ENCODE measurements at places on chromosomes 11 and 22. TPM values are rescaled to one million over a fixed set of nuclear protein-coding genes. Genes with fewer than 3 reads are reported as not detected.

- H3K36me3 ChIP-seq: no peaks in the 10 kb centered on the region
- peak; percentile 18 for DNase-seq
- H3K4me3 ChIP-seq: no peak overlapping the region
Observed at GRCh38 chr22:44442186-44442815, 55.7 kb downstream of the RTL6 start.

OR6A2 gene
- total RNA-seq: 0.33 TPM

DNA sequence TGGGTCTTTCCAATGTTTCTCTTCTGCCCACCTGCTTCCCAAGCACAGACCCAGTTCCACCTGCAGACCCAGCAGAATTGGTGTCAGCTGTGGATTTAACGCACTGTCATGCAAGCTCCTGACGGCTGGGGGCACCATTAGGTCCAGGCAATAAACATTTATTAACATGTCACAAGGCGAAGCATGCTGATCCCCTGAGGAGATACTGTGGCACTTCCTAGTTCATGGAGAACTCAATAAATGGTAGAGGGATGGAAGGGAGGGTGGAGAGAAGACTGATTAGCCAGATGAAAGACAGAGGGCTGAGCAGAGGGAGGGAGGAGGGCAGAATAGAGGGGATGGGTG lies 68.3 kb upstream of the TSPAN18 start:
- H3K36me3 ChIP-seq: peaks cover 1% of the 10 kb centered on the region
- H3K4me3 ChIP-seq: no peak overlapping the region
- H3K4me1 ChIP-seq: no peaks in the 10 kb centered on the region
- peak; percentile 51 for DNase-seq
- no peaks in the 10 kb centered on the region for H3K27me3 ChIP-seq

GGTLC2 gene
- total RNA-seq: not detected

DNA sequence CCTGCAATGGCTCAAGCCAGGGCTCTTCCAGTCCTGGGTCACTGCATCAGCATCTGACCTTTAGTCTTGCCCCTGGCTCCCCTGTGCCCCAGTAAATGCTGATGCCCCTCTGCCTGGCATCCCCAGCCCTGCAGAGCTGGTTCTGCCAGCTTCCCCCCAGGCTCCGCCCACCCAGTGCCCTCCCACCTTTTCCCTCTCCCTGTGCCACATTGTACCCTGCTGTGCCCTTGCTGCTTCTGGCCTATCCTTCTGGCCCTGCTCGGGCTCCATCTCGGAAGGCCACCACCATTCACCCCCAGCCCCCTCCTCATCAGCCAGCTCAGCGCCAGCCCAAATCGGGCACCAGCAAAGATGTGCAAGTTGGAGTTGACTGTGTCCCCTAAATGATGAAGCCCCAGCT lies 7.4 kb downstream of the CAPN5 start:
- peak; percentile 21 for DNase-seq
- no peaks in the 10 kb centered on the region for H3K36me3 ChIP-seq
- no peaks in the 10 kb centered on the region for H3K4me1 ChIP-seq
- H3K27ac ChIP-seq: no peak overlapping the region
- no peaks in the 10 kb centered on the region for H3K27me3 ChIP-seq

THAP7 gene
- 24.6 TPM for total RNA-seq

TMEM151A gene
- 1.2 TPM for total RNA-seq

GRCh38 chr22:48694296-48694883 lies 1133.3 kb downstream of the BRD1 start:
- H3K4me3 ChIP-seq: no peak overlapping the region
- no peaks in the 10 kb centered on the region for H3K36me3 ChIP-seq
- DNase-seq: no peak
- H3K27ac ChIP-seq: no peak overlapping the region

RAG1 gene
- 0.70 TPM for total RNA-seq

- H3K27ac ChIP-seq: no peak overlapping the region
- no peaks in the 10 kb centered on the region for H3K36me3 ChIP-seq
- no peaks in the 10 kb centered on the region for H3K4me1 ChIP-seq
- H3K4me3 ChIP-seq: no peak overlapping the region
- DNase-seq: no peak
Observed at GRCh38 chr11:128165572-128165971, 421.8 kb downstream of the ETS1 start.

DNA sequence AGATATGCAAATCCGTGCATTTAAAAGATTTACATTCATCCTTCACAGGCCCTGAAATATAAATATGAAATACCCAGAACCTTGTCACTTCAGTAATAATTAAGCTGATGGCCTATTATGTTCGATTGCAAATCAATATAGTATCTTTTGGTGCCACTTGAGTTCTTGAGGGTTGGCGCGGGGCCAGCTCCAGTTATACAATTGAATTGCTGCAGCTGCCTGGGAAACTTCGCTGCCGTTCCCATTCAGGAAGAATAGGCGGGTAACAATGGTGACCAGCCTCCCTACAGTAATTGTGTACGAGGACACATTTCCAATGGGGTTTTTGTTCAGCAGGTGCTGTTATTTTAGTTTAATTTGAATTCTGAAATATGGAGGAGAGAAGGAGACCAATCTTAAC lies 451.2 kb downstream of the INSC start:
- H3K4me3 ChIP-seq: no peak overlapping the region
- no peak for DNase-seq
- no peak overlapping the region for H3K27ac ChIP-seq
- no peaks in the 10 kb centered on the region for H3K27me3 ChIP-seq
- peaks cover 5% of the 10 kb centered on the region for H3K36me3 ChIP-seq
- H3K4me1 ChIP-seq: peaks cover 6% of the 10 kb centered on the region

DNA sequence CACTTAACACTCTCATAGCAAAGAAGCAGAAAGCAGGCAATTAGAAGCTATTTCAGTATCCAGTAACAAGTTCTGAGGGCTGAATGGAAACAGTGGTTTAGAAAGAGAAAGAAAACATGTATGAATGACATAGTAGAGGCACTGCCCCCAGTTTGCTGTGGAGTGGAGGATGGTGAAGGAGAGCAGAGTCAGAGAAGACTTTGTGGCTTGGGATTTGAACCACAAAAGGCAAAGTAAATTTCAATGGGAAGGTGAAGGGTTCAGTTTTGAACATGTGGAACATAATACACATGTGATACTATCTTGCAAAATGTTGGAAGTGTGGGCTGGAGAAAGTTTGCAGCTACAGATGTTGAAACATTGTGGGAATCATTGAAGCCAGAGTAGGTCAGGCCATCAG lies 81.4 kb downstream of the SNX19 start:
- DNase-seq: no peak
- no peak overlapping the region for H3K27ac ChIP-seq
- H3K4me1 ChIP-seq: no peaks in the 10 kb centered on the region
- H3K4me3 ChIP-seq: no peak overlapping the region

XKR3 gene
- not detected for total RNA-seq

DNA sequence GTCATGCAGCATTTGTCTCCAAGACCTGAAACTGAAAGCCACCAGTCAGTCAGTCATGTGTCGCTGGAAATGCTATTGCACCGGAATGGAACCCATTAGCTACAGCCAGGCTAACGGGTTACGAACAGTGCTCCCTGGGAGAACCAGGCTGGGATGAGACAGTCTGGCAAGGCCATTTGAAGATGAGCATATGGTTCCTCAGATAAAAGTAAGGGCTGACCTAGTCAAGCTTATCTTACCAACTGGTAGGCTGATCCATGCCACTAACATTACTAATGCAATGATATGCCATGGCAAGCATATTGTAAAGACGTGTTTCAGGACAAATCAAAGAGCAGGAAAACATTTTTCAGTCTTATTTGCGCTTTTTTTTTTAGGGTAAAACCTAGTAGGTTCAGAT lies 28.4 kb downstream of the NAP1L4 start:
- H3K4me1 ChIP-seq: peaks cover 4% of the 10 kb centered on the region
- H3K27me3 ChIP-seq: no peaks in the 10 kb centered on the region
- peaks cover 95% of the 10 kb centered on the region for H3K36me3 ChIP-seq
- no peak for DNase-seq
- H3K4me3 ChIP-seq: no peak overlapping the region

DNA sequence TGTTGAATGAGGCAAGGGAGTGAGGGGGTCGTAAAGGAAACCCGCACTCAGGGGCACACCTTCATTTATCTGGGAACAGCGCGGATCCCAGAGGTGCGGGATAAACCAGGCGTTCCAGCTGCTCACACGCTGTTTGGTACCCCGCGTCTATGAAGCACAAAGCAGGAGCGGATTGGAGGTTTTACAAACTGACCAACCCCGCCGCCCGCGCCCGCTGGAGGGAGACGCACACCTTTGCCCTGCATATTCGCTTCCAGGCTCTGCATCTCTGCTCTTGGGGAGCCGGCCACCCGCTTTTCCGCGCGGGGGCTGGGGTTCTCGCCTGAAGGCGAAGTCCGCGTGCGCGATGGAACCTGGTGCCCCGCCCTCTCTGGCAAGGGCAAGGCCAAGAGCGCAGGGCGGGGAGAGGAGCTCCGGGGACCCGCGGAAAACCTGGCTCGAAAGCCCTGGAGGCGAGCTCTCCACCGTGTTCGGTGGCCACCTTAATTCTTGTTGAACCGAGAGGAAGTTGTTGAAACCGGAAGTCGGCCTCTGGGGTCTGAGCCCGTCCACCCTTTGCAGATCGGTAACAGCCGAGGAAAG lies 6.8 kb upstream of the ALX4 start:
- peaks cover 99% of the 10 kb centered on the region for H3K27me3 ChIP-seq
- DNase-seq: no peak
- H3K36me3 ChIP-seq: no peaks in the 10 kb centered on the region
- peak overlapping the region; percentile 76 for H3K4me3 ChIP-seq

DNA sequence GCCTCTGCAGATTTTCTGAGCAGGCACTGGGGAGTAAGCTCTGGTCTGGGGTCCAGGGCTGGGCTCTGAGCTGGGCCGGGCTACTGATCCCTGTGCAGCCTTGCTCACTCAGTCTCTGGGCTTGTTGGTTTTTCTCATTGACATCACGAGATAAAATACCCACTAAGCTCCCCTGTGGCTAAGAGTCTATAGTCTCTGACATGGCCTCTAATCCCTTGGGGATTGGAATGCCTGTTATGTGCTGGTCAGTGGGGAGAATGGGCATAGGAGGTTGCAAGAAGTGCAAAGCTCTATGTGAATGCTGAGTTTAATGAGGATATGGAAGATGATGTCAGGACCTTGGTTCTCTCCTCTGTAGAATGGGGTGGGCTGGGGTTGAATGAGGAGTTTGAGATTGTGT lies 23.3 kb downstream of the ELF5 start:
- H3K4me1 ChIP-seq: no peaks in the 10 kb centered on the region
- no peak overlapping the region for H3K27ac ChIP-seq
- no peaks in the 10 kb centered on the region for H3K36me3 ChIP-seq
- no peak for DNase-seq
- H3K4me3 ChIP-seq: no peak overlapping the region

GRCh38 chr22:50699001-50699755 lies 26.6 kb downstream of the SHANK3 start:
- H3K27me3 ChIP-seq: peaks cover 5% of the 10 kb centered on the region
- H3K27ac ChIP-seq: no peak overlapping the region
- DNase-seq: no peak
- no peaks in the 10 kb centered on the region for H3K36me3 ChIP-seq
- H3K4me3 ChIP-seq: peak overlapping the region; percentile 39

DNA sequence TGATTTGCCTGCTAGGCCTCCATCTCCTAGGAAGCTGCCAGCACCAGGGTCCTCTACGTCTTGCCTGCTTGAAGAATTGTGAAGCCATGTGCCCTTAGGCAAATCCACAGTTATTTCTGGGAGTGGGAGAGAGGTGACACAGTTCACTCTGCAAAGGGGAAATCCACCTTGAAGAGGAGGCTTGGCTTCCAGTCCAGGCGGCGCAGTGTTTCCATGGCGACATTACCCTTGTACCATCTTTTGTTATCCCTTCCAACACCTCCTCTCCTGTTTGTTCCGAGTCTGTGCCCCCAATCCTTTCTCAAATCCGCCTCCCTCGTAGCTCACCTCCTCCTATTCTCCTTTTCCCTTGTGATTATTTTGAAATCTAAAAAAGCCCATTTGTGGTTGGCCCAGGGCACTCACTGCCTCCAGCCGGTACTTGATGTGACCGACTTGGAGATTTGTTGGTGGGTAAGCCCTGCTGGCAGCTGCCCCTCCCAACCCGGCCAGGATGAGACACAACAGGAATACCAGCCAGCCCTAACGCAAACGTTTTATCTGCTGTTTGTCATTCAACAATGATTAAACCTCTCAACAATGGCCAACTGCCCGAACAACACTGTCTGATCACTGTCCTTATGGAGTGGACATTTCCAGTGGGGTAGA lies 18.4 kb downstream of the SYT13 start:
- DNase-seq: no peak
- no peak overlapping the region for H3K4me3 ChIP-seq
- H3K4me1 ChIP-seq: no peaks in the 10 kb centered on the region
- H3K36me3 ChIP-seq: no peaks in the 10 kb centered on the region
- H3K27me3 ChIP-seq: no peaks in the 10 kb centered on the region

DNA sequence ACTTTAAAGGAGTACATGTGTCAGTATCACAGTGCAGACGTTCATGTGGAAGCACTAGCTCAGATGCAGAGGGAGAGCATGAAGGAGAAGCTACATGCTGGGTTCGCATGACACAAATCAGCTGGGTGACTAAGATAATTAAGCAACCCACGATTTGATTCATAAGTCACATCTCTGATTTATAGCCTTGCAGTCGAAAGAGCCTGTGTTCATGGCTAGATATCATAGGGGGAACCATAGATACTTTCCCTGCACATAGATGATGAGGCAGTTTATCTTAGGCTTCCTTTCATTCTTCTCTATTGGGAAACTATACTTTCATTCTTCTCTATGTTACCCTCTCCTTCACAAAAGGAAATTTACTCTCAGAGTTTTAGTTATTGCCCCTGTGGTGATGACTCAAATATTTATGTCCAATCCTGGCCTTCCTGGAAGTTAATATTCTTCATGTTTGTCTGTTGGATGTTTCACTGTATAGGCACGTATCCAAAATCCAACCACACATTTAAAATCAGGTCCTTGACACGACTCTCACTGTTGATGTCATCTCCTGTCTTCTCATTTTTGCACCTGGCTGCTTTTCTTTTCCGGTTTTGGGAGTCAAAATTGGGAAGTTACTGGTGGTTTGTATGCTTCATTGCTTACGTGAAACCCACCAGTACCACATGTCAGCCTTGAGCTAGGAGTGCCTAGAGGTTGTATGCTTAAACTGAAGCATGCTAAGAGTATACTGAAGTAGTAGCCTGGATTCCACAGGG lies 56.3 kb upstream of the SLC5A12 start:
- H3K4me3 ChIP-seq: no peak overlapping the region
- DNase-seq: no peak
- H3K27me3 ChIP-seq: no peaks in the 10 kb centered on the region
- H3K4me1 ChIP-seq: no peaks in the 10 kb centered on the region
- no peak overlapping the region for H3K27ac ChIP-seq
- 0 out of 2 replicates have a peak, but pooled peaks cover 2% of the 10 kb centered on the region for H3K36me3 ChIP-seq
